CD4-positive, alpha-beta T cell treated with Interleukin-2 at 100 ng/mL for 4 hours (primary cell): ENCODE measurements at places on chromosomes 16 and 17.

DNA sequence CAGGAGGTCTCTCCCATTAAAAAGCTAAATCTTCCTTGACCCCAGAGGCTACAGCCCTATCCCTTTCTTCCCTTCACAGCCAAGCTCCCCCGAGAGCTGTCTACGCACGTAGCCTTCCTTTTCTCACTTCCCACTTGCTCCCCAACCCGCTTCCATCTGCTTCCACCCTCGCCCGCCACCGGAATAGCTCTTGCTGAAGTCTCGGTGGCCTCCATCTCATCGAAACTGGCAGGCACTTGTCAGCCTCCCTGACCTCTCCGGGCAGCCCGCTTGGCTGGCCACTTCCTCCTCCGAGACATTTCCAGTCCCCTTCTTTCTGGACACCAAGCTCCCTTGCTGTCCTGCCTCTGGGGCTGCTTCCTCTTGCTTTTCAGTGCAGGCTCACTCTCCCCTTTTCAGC lies 10.7 kb upstream of the EPOP start:
- no peak for DNase-seq

DNA sequence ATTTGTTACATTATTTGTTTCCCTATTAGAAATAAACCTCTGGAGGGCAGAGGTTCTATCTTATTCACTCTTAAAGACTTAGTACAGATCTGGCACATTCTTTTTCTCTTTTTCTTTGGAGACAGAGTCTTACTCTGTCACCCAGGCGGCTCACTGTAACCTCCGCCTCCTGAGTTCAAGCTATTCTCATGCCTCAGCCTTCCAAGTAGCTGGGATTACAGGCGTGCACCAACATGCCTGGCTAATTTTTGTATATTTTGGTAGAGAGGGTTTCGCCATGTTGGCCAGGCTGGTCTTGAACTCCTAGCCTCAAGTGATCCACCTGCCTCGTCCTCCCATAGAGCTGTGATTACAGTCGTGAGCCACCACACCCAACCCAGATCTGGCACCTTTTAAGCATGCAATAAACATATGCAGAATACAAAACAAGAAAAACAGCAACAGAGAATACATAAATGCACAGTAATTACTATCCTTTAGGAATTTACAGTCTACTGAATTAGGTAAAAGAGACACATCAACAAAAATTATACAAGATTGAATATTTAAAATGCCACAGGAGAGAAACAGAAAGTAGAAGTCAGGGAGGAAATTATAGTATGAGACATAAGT lies 52.1 kb downstream of the GPATCH8 start:
- no peak for DNase-seq

DNA sequence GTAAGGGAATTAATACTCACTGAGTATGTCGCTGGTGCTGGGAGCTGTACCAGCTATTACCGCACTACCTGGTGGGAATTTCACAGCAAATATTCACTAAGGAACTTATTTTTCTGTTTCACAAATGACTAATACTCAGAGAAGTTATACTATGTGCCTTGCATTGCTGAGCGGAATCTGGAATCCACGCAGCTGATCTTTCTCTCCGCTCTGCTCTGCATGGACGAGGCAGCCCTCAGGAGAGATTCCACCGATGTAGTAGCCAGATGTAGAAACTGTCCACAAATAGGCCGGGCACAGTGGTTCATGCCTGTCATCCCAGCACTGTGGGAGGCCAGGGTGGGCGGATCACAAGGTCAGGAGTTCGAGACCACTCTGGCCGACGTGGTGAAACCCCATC lies 17.1 kb downstream of the NME3 start:
- no peak for DNase-seq

DNA sequence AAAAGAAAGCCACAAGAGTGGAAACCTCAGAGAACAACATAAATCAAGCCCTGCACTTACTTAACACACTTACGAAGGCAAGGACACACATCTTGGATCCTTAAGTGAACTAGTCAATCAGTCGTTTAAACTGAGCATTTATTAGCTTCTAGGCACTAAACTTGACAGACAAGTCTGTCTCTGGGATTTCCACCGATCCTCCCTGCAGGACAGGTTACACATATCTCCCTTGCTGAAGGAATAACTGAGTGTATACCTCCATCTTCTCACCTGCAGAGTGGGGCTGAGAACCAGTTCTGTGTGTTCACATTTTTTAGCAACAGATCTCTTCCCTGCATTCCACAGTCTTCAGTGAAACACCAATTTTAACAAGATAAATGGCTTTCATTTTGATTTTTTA lies 8.9 kb downstream of the GP2 start:
- DNase-seq = no peak

GRCh38 chr17:29004081-29004692 lies 1.6 kb downstream of the SEZ6 start:
- no peak for DNase-seq
